ENCODE measurements at places on chromosomes 5 and 9.

GRCh38 chr5:89686081-89686765 is 723.3 kb downstream of the CETN3 start:
- no peak for DNase-seq

- DNase-seq = no peak
Observed at GRCh38 chr9:121876255-121876654, 216.9 kb downstream of the TTLL11 start.

GRCh38 chr5:13316176-13316575 is 628.3 kb downstream of the DNAH5 start:
- no peak for DNase-seq

DNA sequence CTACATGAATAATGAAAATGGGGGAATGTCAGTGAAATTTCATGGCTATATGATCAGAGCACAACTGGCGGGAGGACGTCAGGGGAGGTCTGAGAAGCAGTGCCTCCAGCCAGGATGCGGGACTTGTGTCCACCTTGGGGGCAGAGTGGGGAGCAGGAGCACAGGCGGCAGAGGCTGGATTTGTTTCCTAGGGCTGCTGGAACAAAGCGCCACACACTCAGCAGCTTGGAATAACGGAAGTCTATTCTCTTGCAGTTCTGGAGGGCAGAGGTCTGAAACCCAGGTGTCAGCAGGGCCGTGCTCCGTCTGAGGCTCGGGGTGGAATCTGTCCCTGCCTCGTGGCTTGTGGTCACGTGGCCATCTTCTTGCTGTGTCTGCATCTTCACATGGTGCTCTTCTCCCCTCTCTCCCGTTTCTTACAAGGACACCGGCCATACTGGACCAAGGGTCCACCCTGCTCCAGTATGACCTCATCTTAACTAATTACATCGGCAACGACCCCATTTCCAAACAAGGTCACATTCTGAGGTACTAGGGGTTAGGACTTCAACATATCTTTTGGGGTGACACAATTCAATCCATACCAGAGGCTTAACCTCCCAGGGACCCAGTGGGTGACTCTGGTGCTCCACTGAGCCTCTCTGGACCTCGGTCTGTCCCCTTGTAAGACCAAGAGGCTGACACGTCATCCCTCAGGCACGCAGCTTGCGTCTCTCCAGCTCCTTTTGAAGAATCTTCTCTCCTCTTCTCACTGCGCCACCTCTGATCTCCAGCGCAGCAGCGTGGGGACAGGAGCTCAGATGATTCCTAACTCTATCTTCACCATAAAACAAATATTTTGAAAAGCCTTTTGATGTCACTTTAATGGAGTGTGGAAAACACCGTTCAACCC is 202.5 kb downstream of the CDK5RAP2 start:
- DNase-seq = no peak

GRCh38 chr9:72590824-72591223 is 69.4 kb downstream of the TMC1 start:
- no peak for DNase-seq

DNA sequence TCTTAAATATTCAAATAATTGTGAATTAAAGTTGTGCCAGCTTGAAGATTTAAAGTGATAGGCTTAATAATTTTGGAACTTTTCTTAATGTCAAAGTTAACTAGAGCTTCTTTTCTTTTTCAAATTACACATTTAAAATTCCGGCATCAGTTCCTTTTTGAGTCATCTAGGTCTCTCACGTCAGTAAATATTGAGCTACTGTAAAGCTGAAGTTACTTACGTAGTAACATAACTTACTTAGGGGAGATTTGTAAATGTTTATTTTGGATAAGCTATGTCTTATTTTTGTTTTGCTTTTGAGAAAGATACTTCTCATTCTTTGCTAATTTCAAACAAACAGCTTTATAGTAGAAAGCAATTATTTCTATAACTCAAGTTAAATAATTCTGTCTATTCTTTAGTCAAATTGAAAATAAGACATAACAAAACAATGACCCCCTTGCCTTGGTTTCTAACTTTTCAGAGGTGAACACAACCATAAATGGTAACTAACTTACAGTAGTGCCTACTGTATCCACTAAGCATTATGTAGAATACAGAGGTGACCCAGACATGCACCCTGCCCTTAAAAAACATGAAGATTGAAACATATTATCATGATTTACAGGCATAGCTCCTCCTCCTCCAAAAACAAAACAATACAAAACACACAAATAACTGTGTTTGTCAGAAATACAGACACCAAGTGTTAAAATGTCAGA is 29.8 kb downstream of the CD274 start:
- DNase-seq = no peak

DNA sequence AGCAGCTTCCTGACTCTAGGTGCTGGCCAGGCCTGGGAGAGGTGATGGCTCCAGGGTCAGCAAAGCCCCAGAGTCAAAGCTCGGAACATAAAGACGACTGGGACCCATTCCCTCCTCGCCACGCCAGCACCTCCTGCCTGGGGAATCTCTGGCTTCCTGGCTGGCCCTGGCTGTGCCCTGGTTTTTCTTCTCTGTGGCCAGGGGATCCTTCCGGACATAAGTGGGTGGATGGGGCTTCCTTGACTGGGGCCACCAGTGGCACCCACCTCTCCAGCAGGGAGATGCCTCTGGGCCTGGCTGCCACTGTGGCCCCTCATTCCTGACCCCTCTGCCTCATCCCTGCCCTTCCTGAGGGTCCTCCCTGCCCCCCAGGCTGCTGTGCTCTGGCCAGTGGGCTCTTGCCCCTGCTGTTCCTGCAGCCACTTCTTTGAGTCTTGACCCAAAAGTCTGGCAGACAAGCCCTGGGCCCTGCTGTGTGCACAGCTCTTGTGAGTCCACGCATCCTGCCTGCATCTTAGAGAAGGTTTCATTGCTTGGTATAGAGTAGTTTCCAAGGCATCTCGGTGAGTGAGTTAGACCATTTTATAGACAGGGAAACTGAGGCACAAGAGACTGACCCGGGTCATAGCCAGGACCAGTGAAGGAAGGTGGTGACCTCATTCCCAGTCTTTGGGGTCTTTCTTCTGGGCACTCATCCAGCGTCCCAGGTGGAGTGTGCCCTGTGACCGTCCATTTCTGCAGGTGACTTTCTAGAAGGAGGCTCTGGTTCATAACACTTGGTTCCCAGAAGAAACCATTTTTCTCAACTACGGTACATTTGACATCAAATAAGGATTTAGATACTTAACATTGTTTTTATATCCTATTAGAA is 17.3 kb upstream of the LPCAT1 start:
- no peak for DNase-seq

GRCh38 chr5:7271435-7272084 is 124.4 kb upstream of the ADCY2 start:
- DNase-seq = no peak

DNA sequence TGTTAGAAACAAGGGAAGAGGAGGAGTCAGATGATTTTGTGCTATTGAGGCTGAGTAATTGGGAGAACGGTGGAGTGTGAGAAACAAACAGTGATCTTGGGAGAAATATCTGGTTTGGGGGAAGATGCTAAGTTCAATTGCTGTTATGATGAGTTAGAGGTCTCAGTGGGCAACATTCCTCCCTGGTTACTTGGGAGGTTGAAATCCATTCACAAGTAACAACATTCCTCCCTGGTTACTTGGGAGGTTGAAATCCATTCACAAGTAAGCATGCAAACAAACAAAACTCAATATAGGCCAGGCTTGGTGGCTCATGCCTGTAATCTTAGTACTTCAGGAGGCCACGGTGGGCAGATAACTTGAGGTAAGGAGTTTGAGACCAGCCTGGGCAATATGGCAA is 38.7 kb downstream of the AGXT2 start:
- DNase-seq = no peak

- DNase-seq = no peak
Observed at GRCh38 chr9:78001946-78002731, 29.5 kb downstream of the GNAQ start.

DNA sequence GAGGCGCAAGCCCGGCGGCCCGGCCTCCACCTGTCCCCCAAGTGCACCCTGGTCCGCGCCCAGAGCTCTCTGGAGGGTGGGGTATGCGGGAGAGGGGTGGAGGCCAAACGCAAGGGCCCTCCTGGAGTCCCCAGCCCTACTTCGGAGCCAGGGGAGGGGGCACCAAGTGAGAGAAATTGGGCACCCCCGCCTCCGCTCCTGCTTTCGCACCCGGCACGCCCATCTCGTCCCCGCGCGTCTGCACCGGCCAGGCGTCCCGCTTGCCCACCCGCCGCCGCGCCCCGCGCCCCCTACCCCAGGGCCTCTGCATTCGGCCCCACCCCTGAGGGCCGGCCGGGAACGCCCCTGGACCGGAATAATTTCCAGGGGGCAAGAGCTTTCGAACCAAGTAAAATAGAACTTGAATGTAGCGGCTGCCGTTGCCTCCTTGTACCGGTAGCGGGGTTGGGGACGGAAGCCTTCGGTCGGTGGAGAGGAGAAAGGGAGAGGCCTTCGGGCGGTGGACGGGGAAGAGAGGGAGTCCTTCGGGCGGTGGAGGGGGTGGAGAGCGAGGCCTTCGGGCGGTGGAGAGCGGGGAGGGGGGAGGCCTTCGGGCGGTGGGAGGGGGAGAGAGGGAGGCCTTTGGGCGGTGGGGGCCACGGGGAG is 694 bp upstream of the PHPT1 start:
- DNase-seq = no peak

DNA sequence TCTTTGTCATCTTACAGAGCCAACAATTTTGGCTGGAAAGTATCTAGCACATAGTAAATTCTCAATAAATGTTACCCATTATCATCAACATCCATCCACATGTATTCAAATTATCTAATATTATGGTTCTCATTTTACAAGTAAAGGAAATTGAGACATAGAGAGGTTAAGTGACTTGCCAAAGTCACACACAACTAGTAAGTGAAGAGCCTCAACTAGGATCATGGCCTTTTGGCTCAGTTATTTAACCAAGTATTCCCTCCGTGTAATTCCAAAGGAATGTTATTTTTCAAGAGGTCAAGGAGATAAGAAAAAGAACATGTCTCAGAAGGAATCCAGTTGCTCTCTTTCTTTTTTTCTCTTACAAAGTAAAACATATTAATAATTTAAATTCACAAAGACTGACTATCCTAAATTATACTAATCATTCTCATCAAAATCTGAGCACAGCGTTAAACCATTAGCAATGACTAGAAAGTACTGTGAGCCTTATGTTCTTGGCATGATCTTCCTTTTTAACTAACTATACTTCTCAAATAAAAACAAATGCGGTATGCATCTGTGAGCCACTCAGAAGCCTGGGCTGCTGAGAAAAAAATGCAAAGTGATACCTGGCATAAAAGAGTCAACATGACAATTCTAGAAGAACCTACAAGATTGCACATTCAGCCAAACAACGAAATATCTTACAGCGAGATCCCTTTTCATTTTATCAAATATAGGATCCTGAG is 350.9 kb downstream of the GLIS3 start:
- no peak for DNase-seq

- no peak for DNase-seq
Observed at GRCh38 chr9:95970317-95970716, 94.8 kb downstream of the ERCC6L2 start.

GRCh38 chr9:76927540-76928240 is 21.8 kb upstream of the PRUNE2 start:
- DNase-seq = no peak

GRCh38 chr9:135864447-135865049 is 42.8 kb downstream of the CAMSAP1 start:
- DNase-seq = peak; percentile 38

- no peak for DNase-seq
Observed at GRCh38 chr9:79145442-79145841, 426.3 kb upstream of the TLE4 start.

GRCh38 chr9:112555844-112556482 is 69.3 kb downstream of the KIAA1958 start:
- DNase-seq = no peak

DNA sequence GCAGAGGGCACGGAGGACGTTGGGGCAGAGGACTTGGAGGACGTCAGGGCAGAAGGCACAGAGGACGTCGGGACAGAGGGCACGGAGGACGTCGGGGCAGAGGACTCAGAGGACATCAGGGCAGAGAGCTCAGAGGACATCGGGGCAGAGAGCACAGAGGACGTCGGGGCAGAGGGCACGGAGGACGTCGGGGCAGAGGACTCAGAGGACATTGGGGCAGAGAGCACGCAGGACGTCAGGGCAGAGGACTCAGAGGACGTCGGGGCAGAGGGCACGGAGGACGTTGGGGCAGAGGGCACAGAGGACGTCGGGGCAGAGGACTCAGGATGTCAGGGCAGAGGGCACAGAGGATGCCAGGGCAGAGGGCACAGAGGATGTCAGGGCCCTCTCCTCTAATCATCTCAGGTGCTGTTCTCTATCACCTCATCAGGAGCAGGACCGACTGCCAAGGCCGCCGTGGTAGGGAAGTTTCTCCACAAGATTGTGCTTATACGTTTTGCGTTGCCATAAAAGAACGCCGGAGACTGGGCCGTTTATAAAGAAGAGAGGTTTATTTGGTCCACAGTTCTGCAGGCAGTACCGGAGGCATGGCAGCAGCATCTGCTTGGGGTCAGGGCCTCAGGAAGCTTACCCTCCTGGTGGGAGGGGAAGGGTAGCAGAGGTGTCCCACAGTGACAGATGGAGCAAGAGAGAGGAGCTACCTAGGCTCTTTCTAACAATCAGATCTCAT is 29.4 kb upstream of the ADAMTS2 start:
- no peak for DNase-seq

- DNase-seq = no peak
Observed at GRCh38 chr9:80699511-80699998, 989.8 kb downstream of the TLE1 start.
